Mesangial cell (primary cell): ENCODE measurements at places on chromosomes 16 and 17. TPM values are rescaled to one million over a fixed set of nuclear protein-coding genes. Genes with fewer than 3 reads are reported as not detected.

Gene ZG16B
- 1.1 and 1.3 TPM in 2 replicates for total RNA-seq

Gene KRT28
- 0.51 TPM in 1 of 2 replicates, not detected in the other for total RNA-seq

Gene CLDN9
- under 0.01 TPM in 1 of 2 replicates, not detected in the other for total RNA-seq

Gene ELMO3
- 0.49 and 2.3 TPM in 2 replicates for total RNA-seq

Gene SYCE1L
- total RNA-seq, result 2.0 and 9.4 TPM in 2 replicates

Gene LRRC37A
- 0.33 and 1.5 TPM in 2 replicates for total RNA-seq

Gene RAD51C
- total RNA-seq, result 9.4 and 36.5 TPM in 2 replicates

Gene OTOA
- total RNA-seq, result under 0.01 TPM in 1 of 2 replicates, not detected in the other

Gene ZNF75A
- total RNA-seq, result 9.0 and 11.2 TPM in 2 replicates

Gene DNAAF8
- total RNA-seq, result 0.63 and 0.81 TPM in 2 replicates

Gene ATP1B2
- 0.13 TPM in 1 of 2 replicates, not detected in the other for total RNA-seq

Gene KRTAP4-9
- total RNA-seq, result not detected in 2 replicates

Gene GPR139
- total RNA-seq, result not detected in 2 replicates

Gene C17orf50
- total RNA-seq, result not detected in 2 replicates

Gene C16orf89
- total RNA-seq, result not detected in 2 replicates

Gene CCL7
- not detected in 2 replicates for total RNA-seq

Gene MYBBP1A
- total RNA-seq, result 76.8 and 109 TPM in 2 replicates

Gene DPEP3
- total RNA-seq, result not detected in 2 replicates

Gene PRRT2
- total RNA-seq, result 0.25 and 0.98 TPM in 2 replicates

Gene PPP1R9B
- total RNA-seq, result 31.3 and 32.2 TPM in 2 replicates

Gene NSMCE1
- 52.0 and 63.6 TPM in 2 replicates for total RNA-seq

Gene NKD1
- under 0.01 and 0.38 TPM in 2 replicates for total RNA-seq

Gene TNS4
- total RNA-seq, result under 0.01 and 2.3 TPM in 2 replicates

Gene TMEM114
- total RNA-seq, result not detected in 2 replicates

Gene SLX1B
- 32.5 and 48.1 TPM in 2 replicates for total RNA-seq

Gene HSD17B2
- 0.33 and 0.38 TPM in 2 replicates for total RNA-seq

Gene PRDM7
- not detected in 2 replicates for total RNA-seq

Gene CLEC18A
- 0.65 and 15.8 TPM in 2 replicates for total RNA-seq

Gene PER1
- total RNA-seq, result 34.5 and 35.2 TPM in 2 replicates

Gene IL21R
- total RNA-seq, result 2.8 and 3.9 TPM in 2 replicates

Gene TVP23A
- not detected in 2 replicates for total RNA-seq
